ENCODE measurements at places on chromosomes 7 and 10.

DNA sequence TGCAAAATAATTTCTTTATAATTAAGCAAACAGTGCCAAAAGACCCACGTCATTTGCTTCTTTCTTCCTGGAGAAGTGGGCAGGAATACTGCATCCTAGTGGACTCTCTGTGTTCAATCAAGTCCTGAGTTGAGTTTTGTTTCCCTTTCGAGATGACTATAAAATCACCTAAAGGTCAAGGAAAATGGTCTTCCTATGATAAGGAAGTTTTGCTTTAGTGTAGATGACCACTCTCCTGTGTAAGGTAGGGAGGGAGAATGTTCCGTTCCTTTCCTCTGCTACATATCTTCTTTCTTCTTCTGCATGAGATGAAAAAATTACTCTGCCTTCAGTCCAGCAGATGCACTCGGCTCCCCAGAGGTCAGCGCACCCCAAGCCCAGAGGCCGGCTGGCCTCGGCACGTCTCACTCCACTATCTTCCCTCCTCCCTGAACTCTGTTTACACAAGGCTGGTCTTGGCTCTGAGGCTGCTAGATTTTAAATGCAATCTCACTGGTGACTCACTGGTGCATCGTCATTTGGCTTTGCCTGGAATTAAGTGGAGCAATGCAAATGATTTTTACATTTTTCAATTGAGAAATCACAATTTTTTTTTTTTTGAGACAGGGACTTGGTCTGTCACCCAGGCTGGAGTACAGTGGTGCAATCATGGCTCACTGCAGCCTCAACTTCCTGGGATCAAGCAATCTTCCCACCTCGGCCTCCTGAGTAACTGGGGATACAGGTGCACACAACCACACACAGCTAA, 18.6 kb upstream of the VDAC2 start:
- no peak for DNase-seq

DNA sequence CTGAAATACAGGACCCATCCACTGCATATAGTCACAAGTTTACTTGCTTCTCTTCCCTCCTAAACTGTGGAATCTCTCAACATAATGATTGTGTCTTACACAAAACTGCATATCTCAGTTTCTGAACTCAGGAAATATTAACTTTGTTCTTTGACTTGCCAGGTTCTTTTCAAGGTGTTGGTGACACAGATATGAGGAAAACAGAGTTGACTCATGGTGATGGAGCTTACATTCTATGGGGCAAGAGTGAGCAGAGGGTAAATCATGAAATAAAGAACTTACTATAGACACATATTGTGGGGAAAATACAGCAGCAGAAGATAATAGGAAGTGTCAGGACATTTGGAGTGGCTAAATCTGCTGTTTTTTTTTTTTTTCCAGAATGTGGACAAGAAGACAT, 72.5 kb upstream of the IGFBP3 start:
- no peak for DNase-seq

- no peak for DNase-seq
Observed at GRCh38 chr10:69490876-69491275, 39.6 kb downstream of the TSPAN15 start.

GRCh38 chr10:3548702-3549101, 236.3 kb downstream of the KLF6 start:
- DNase-seq: no peak

DNA sequence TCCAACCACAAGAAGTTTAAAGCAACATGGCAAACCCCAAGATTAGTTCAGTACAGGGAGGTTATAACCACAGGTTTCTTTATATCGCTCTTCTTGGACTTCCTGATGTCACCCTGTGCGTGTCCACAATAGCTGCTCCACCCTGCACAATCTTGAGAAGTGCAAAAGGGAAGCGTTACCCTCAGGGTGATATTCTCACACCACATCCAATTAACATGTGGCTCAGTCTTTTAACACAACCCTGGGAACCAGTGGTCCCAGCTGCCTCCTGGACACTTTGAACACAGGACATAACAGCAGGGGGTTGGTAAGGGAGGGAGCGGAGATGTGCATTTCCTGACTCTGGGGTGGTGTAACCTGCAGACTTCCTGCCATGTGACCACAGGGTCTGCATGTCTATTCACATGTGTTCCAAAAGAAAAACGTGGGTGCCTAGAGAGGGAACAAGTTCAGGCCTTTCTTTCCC, 64.6 kb downstream of the GSAP start:
- no peak for DNase-seq

DNA sequence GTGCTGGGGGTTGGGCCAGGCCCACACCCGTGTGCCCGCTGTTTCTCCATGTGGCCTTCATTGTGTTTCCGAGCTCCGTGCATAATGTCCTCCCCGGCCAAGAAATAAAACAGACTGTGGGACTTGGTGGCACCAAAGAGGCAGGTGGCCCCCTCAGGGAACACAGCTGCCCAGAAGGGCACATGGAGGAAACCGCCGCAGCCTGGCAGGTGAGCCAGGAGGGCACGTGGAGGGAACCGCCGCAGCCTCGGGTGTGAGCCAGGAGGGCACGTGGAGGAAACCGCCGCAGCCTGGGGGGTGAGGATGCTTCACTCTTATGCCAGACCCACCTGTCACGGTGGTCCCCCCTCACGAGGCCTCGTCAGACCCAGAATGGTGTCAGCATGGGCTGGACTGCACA, 288.7 kb downstream of the WDR37 start:
- DNase-seq: no peak

GRCh38 chr10:118531105-118531852, 64.2 kb downstream of the PRLHR start:
- DNase-seq: no peak

DNA sequence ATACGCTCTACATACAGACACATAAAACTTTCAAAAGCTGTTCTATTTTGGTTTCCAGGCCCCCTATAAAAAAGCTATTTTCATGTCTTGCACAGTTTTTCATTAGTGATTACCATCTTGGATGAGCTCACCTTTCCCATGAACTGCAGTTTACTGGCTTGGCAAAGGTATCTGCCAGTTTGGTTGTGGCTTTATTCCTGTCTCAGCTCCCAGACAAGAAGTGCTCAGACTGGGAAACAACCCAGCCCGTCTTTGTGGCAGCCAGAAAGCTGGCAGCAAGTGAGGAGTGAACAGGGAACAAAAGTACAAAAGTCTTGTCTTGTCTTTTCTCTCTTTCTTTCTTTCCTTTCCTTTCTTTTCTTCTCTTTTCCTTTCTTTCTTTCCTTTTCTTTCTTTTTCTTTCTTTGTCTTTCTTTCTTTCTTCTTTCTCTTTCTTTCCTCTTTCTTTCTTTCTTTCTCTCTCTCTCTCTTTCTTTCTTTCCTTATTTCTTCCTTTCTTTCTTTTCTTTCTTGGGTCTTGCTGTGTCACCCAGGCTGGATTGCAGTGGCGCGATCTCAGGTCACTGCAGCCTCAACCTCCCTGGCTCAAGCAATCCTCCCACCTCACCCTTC, 138.8 kb downstream of the CFAP58 start:
- no peak for DNase-seq

DNA sequence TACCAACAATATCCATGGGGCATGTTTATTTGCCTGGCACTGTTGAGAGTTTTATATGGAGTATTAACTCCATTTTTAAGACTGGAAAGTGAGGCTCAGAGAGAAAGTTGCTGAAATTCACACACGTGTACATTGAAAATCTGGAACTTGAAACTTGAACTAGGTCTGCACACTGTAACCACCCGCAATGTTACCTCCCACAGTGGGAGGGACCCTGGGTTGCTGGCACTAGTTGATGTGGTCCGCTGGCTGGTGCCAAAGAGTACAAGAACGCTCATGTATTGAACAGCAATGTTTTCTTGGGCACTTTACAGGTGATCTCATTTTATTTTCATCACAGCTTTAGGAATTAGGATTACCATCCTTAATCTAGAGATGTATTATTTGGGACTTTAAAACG, 253.2 kb downstream of the INHBA start:
- no peak for DNase-seq

GRCh38 chr10:96664563-96664962, 55.8 kb downstream of the PIK3AP1 start:
- no peak for DNase-seq

- DNase-seq: no peak
Observed at GRCh38 chr7:24307326-24307725, 23.3 kb downstream of the NPY start.

- no peak for DNase-seq
Observed at GRCh38 chr7:30627026-30627425, 32.3 kb downstream of the GARS1 start.

GRCh38 chr7:155835446-155836215, 23.4 kb upstream of the SHH start:
- no peak for DNase-seq
